ENCODE measurements at places on chromosomes 5 and 9.

DNA sequence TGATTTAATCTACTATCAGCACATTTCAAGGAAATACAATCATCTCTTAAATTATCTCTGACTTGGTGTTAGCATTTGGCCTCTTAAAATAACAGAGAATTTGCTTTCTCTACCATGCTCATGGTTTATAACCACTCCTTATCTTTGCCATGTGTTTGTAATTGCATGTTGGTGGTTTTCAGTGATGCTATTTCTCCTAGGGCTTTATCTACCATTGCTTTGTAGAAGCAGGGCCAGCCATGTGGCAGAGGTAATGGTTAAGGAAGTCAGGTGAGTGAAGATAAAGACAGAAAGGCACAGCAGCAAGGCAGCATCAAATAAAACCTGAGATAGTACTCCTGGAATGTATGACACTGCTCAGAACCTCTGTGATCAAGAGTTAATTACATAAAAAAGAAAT lies 206.2 kb downstream of the FER start:
- no peak for DNase-seq

GRCh38 chr9:120692901-120693699 lies 21.2 kb downstream of the MEGF9 start:
- DNase-seq, result no peak

DNA sequence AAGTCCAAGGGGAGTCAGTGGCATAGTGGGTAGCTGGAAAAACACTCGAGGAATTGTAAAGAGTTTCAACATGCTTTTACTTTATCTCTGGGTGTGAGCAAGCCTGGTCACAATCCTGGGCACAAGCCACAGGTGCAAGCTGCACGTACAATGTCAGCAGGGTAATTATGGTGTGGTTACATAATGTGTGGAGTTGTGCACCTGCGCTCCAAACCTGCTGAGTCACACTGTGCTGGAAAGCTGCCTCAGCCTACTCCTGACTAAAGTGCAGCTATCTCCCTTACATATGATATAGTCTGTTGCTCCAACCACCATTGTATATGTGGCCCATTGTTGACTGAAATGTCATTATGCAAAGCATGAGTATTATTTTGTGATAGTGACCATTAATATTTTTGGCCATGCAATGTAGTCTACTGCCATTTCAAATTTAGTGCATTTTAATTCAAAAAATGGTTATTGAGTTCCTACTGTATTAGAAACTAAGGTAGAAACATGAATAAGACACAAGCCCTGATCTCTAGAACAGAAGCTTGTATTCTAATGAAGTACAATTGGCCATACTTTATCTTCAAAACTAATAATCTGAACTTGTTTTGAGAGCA lies 160.9 kb upstream of the SLC30A5 start:
- no peak for DNase-seq

GRCh38 chr5:158978061-158978460 lies 121.7 kb downstream of the EBF1 start:
- DNase-seq, result no peak

DNA sequence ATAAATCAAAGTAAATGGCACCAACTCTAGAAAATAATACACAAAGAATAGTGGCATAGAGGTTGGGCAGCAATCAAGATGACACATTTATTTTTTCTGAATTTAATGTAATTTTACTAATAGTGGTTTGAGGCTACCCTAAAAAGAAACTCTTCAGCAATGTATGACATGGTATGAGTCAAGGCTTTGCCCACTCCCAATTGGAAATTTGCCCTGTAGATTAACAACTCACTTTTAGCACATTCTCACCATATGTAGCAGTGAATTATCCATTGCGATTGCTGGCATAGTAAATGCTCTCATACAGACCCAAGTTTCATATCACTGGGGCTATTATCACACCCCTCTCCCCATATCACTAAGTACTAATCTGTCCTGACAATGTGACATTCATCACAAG lies 832.1 kb upstream of the ZNF608 start:
- DNase-seq, result no peak

DNA sequence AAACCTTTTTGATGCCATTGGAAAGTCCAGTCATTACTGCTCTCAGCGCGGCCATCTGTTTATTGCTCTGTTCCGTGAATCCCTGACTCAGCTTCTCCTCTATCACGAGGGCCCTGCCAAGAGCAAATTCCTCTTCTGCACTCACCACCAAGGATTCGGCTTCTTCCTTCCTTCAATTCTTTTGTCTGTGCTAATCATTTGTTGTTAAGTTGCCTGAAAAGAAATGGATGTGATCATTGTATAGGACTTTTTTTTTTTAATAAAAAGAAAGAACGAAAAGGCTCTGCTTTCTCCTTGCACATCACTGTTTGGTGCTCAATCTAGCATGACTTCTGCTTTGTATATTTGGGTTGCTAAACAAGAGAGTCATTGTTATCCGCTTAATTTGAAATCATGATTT lies 128.7 kb upstream of the PIK3R1 start:
- DNase-seq, result peak; percentile 58

GRCh38 chr9:16640649-16641048 lies 229.8 kb downstream of the BNC2 start:
- no peak for DNase-seq

GRCh38 chr5:14767735-14768507 lies 103.4 kb downstream of the OTULIN start:
- DNase-seq, result peak; percentile 24

DNA sequence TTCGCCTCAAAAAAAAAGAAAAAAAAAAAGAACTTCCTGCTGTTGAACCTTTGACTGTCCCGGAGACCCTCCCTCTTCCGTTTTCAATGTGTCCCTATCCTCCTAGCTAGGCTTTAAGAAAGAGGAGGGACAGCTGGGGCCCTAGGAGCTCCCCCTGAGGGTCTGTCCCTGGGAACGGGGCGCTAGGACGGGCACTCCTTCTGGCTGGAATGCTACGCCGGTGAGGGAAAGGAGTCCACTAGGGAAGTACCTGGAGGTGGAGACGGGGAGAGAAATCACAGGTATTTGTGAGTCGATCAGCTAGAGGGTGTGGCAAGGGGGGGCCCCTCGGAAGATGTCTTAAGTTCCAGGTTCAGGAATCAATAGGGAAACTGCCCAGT lies 4.6 kb downstream of the SIT1 start:
- DNase-seq, result peak; percentile 59

GRCh38 chr5:77210964-77211690 lies 647 bp downstream of the PDE8B start:
- no peak for DNase-seq

GRCh38 chr5:174398171-174398570 lies 326.2 kb upstream of the MSX2 start:
- DNase-seq, result no peak

DNA sequence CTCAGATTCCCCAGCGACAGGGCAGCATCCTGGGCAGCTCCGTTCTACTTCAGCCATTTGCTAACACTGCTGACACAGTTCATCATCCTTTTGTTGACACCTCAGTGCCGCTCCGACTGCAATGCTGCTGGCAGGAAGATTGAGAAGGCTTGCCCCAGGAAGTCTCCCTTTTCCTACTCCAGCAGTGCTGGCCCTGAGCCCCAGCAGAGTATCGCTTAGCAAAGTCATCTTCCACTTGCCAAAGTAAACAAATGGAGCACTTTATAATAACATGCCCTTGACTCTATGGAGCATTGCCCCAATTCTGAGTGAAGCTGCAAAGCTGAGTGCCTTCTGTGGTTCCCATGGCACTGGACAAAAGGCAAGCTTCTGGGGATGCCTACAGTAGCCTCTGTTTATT lies 32.2 kb downstream of the PRLR start:
- no peak for DNase-seq

DNA sequence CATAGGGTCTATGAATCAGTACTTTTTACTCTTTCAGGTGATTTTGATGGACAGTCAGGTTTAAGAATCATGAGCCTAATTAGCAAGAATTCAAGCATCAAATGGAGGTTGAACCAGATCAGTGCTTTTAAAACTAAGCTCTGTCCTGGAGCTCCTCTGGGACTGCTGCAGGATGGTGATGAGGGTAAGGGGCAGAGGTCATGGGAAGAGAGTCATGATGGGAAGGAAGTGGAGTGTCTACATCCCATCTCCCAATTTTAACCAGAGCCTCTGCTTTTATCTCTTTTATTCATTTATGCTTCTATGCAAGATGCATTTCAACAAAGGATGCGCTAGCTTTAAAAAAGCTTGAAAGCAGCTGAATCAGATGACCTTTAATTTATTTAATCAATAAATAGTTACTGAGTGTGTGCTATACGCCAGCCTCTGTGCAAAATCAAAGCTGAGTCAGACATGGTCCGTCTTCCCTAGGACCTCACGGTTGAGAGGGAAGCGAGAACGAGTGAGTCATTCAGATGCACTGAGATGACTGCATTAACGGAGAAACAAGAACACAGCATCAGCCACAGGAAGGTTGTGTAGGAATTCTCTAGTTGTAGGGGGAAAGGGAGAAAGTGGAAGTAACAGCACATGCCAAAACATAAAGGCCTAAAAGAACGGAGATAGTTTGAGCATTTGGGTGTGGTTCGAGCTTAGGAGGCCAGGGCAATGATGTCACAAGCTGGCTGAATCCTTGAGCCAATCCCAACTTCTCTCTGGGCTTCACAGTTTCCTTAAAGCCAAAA lies 441.6 kb upstream of the BRINP1 start:
- no peak for DNase-seq

DNA sequence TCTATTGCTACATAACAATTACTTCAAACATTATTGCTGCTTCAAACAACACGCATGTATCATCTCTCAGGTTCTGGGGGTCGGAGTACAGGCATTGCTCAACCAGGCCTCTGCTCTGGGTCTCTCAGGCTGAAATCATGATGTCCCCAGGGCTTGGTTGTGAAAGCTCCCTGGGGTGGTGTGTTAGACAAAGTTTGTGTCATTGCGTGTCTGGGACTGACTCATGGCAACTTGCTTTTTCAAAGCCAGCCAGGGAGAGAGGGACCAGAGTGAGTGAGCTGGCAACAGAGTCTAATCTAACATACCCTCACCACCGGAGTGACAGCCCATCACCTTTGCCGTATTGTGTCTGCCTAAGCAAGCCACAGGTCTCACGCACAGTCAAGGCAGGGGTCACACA lies 259.2 kb upstream of the NFIL3 start:
- DNase-seq, result no peak

DNA sequence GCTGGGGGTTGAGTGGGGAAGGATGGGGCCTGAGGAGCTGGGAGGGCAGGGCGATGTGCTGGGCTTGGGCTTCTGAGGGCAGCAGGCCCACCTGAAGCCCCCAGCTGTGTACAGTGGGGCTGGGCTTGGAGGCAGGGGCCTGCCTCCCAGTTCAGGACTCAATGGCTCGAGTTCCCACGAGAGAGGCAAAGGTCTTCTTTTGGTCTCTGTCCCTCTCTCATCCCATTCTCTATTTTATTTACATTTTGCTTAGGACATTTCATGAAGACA lies 180.6 kb downstream of the MACROH2A1 start:
- no peak for DNase-seq

DNA sequence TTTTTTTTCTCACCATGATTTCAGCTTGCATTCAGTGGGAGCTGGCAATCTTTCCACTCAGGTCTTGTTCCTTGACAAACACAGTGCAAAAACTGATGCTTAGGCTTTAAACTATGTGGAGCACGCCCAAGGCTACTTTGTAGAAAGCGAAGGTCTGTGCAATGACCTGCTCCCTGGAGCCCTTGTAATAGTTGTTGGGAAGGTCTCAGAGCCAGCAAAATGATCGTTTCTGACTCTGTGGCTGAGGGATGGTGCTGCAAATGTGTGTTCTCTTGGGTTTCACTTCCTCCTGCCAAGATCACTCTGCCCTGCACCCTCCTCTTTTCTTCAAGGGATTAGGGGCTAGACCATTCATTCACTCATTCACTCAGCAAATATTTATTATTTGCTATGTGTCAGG lies 249.7 kb upstream of the MAP3K1 start:
- no peak for DNase-seq

- no peak for DNase-seq
These were observed 320.4 kb downstream of the DRD1 start for GRCh38 chr5:175123542-175123941.

- DNase-seq, result no peak
These were observed 54.4 kb downstream of the GNAQ start for GRCh38 chr9:77977210-77977611.

DNA sequence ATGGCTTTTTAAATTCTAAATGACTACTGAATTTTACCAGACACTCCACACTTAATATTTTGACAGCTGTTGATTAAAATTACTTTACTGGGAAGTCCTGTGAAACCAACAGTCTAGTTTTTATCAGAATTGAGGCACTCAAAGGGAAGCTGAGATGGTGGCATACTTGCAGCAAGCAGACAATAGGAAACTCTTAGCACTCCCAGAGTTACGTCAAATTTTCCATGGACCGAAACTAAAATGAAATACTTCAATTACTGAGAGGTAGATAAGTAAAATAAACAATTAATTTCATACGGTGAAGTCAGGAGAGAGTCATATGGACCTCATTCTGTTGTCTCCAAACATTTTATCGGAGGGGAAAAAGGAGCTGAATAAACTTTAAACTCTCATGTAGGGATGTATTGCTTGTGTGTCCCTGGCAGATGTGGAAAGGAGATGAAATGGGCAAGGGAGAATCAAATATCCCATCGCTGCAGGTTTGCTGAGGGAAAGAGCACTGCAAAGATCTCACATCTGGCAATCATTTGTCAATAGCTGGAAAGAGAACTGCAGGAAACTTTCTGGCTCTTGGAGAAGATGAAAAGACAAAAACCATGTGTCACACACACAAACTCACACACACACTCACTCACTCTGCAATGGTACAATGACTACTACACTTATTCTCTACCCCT lies 189.4 kb downstream of the BNC2 start:
- no peak for DNase-seq

- no peak for DNase-seq
These were observed 19.3 kb downstream of the GLIS3 start for GRCh38 chr9:4280605-4281004.

- DNase-seq, result no peak
These were observed 1.9 kb downstream of the UGCG start for GRCh38 chr9:111898331-111899096.

GRCh38 chr5:145787996-145788395 lies 47.1 kb downstream of the PRELID2 start:
- DNase-seq, result no peak

DNA sequence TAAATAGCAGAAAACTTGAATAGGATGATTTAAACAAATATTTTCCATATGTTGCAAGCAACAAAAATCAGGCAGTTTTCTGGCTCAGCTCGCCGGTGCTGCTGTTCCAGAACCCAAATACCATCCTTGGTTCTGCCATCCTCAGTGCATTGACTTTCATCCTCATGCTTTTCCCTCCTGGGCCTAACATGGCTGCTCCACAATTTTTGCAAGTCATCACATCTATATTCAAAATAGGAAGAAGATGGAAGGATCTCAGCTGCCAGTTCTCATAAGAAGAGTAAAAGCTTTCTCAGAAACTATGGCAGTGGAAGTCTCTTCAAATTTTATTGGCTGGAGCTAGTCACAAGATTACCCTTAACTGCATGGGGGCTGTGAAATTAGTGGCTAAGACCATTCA lies 136.7 kb downstream of the STARD4 start:
- DNase-seq, result no peak

DNA sequence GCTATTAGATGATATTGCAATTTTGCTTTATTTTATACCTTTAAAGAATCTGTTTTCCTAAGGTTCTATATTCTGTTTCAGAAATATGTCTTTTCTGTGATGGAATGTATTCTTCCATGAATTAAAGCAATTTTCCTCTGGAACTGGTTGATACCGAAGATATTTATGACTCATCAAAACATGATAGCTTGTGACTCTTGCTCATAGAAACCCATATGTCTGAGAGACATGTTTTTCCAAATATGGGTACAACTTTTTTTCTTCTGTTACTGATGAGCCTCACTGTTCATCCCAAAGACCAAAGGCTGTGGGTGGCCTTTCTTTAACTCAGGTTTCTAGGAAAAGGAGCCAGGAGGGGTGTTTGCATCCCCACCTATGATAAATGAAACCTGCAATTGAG lies 126.1 kb upstream of the PAPPA start:
- DNase-seq, result no peak

Measured in NCI-H526 (cell line).